Bone marrow (tissue), 2 donors: ENCODE measurements at places on chromosomes 3 and 15.

DNA sequence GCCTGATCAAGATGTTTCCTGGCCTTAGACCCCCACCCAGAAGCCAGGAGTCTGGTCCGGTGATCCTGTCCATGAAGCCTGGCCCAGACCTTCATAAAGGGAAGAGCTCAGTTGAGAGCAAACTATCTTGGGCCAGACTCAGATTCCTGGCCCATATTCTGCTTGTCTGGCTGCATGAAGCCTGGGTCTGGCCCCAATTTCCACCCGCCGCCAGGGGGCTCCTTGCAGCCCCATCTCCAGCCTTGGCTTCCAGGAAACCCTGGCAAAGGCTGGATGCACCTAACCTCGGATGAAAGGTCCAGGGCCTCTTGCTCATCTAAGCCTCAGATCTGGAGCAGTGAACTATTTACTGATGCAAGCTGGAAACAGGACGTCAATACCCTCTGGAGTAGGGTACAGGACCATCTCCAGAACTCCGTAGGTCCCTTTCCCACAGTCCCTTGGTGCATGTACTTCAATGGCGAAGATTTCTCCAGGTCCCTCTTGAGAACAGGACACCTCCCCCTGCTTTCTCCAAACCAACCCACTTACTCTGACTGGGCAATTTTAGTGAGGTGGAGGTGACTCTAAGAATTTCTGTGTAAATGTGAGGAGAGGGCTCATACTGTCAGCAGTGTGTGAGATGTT lies 5.6 kb downstream of the FOXL2 start:
- DNase-seq = peak; percentile 15

- no peak for DNase-seq
Measured at GRCh38 chr15:50192164-50192563, 10.2 kb downstream of the SLC27A2 start.

- no peak for DNase-seq
Measured at GRCh38 chr15:34620142-34620541, 36.7 kb upstream of the GOLGA8B start.

- DNase-seq = no peak
Measured at GRCh38 chr3:158725348-158726011, 6.8 kb downstream of the RARRES1 start.

GRCh38 chr3:56467801-56468183 lies 475 bp downstream of the ERC2 start:
- DNase-seq = no peak

GRCh38 chr3:172607305-172608121 lies 84.3 kb upstream of the TNFSF10 start:
- DNase-seq = no peak

- DNase-seq = no peak
Measured at GRCh38 chr15:61383421-61383820, 154.3 kb upstream of the RORA start.
